ENCODE measurements at places on chromosomes 11 and 22.

- DNase-seq = no peak
These were observed 522 bp upstream of the SEPTIN5 start for GRCh38 chr22:19713650-19714311.

DNA sequence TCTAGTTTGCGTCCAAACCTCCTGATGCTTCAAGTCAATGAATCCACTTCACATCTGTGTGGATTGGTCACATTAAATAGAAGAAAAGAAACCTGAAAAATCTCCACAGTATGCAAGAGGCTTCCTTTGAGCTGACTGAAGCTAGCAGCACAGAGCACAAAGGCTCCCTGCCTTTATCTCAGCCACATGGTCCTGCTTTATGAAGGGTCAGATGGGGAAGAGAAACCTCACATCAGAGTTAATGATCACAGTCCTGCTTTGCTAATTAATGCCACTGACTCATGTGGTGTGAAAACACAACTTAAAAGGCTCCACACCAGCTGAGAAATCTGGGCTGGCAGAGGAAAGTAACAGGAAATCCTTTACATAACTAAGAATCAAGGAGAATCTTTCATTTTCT is 1291.0 kb downstream of the LRRC4C start:
- no peak for DNase-seq

DNA sequence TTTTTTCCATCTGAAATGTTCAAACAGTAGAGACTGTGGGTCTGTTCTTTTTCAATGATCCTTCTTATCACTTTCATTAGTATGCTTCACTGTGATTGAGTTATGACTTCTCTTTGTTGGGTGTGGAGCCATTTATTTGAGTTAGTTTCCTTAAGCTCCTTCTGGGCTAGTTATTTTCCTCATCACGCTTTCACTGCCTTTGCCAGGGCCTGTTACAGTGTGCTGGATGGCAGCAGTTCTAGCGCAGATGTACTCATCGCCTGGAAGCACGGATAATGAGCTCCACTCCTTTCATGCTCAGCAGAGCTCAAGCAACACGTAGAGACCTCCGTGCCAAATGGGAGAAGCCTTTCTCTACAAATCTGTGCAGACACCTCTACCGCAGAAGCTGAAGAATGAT is 7.0 kb upstream of the ARHGAP42 start:
- no peak for DNase-seq

- no peak for DNase-seq
These were observed 383.3 kb downstream of the SHANK2 start for GRCh38 chr11:70869054-70869453.

DNA sequence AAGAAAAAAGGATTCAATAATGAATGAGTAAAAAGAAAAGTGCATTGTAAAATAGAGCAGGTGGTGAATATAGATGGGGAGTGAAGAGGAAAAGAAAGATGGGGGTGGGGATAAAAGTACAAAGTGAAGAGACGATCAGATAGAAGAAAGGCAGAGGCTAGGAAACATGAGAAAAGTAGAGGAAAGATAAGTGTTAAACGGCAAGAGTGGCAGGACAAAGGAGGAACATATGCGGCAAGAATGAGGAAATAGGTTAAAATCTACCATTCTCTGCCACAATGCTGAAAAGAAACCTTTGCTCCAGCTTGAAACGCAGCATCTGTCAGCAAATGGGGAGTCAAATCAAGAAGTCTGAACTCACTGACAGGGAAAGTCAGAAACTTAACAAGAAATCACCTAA is 6.8 kb downstream of the FUT4 start:
- DNase-seq = no peak

- no peak for DNase-seq
These were observed 598.6 kb downstream of the DLG2 start for GRCh38 chr11:85028329-85029101.

- DNase-seq = no peak
These were observed 21.3 kb downstream of the LAYN start for GRCh38 chr11:111561791-111562325.

- DNase-seq = no peak
These were observed 5.0 kb upstream of the RASL10A start for GRCh38 chr22:29320546-29320945.

DNA sequence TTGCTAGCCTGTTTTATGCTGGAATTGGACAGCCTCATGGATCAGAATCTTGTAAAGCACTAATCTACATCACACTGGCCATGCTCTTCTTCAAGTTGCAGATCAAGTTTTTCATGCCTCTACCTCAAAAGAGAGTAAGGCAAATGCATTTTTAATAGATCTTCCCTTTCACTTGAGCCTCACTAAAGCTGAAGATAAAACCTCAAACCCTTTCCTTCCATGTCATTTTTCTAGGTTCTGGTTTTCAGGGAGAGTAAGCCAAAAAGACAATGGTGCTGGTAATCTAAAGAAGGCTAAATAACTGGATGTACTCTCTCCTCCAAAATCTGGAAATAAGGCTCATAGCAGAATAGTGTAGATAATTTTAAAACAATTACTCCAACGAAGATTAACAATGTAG is 28.3 kb downstream of the POU2AF1 start:
- no peak for DNase-seq

DNA sequence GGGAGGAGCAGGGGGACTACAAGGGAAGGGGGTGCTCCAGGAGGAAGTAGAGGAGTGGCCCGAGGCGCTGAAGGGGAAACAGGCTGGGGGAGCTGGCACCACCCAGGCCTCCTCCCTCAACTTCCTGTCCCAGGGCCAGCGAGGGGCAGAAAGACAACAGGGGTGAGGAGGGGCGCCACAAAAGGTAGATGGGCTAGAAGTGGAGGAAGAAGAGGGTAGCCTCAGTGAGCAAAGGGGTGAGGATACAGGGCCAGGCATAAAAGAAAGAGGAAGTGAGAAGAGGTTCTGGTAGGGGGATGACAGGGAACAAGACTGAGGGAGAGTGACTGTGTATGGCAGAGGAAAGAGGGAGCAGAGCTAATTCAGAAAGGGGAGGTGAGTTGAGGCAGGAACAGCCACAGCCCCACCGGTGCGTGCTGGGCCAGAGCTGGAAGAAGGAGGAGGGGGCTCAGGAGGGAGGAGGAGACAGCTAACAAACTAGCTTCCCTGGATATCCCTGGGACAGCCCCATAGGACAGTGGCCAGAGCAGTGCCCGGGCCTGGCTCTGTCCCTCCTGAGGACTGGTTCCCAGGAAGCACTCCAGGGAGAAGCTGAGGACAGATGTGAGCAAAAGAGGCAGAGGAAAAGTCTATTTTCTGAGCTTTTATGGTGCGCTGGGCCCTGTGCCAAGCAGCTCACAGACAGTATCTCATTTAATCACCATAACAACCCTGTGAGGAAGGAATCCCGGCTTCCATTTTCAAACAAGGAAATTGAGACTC is 8.5 kb downstream of the DCHS1 start:
- DNase-seq = no peak

- DNase-seq = no peak
These were observed 728 bp downstream of the TBC1D22A start for GRCh38 chr22:46763051-46763705.

- no peak for DNase-seq
These were observed 40.8 kb downstream of the MYO18B start for GRCh38 chr22:25782831-25783230.

GRCh38 chr11:123454060-123454651 is 24.1 kb downstream of the GRAMD1B start:
- no peak for DNase-seq

GRCh38 chr22:50270666-50271394 is 650 bp upstream of the MAPK11 start:
- DNase-seq = peak; percentile 51

DNA sequence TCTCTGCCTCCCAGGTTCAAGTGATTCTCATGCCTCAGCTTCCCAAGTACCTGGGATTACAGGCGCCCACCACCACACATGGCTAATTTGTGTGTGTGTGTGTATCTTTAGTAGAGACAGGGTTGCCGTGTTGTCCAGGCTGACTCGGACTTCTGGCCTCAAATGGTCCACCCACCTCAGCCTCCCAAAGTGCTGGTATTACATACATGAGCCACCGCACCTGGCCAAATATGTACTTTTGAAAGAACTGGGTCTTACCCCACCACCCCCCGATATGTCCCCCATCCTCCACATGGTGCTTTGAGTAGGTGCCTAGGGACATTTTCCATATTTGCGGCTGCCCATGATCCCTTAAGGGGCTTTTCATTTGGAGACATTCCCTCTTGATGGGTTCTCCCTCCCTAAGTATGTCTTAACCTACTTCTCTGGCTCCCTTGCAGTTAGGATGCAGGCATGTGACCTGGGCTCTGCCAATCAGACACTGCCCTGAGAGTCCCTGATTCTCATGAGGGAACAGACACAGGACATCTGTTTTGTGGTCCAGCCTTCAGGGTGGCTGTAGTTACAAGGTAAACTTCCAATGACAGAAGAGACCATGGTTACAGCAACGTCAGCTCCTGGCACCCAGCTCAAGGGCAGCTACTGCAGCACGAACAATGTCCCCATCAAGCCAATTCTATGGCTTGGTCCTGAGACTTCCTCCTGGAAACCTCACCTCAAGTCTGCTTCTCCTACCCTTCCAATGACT is 48.4 kb downstream of the CHST1 start:
- DNase-seq = no peak

DNA sequence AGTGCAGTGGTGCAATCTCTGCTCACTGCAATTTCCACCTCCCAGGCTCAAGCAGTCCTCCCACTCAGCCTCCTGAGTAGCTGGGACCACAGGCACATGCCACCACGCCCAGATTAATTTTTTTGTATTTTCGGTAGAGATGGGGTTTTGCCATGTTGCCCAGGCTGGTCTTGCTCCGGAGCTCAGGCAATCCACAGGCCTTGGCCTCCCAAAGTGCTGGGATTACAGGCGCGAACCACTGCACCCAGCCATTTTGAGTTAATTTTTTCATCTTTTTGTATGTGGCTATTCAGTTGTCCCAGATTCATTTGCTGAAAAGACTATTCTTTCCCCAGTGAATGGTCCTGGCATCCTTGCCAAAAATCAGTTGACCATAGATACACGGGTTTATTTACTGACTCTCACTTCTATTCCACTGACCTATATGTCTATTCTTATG is 63.6 kb downstream of the MAPK1 start:
- no peak for DNase-seq

DNA sequence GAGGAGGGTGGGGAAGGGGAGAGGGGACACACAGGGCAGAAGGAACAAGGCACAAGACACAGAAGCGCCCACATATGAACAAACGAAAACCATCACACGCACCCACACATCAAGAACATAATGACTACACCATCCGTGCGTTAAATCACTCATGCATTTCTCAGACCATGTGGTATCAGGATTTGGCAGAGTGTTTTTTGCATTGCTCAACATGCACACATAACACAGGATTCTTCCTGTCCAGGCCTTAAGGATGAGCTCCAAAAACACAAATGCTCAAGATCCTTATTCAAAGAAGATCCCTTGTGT is 309.5 kb downstream of the CADM1 start:
- no peak for DNase-seq

DNA sequence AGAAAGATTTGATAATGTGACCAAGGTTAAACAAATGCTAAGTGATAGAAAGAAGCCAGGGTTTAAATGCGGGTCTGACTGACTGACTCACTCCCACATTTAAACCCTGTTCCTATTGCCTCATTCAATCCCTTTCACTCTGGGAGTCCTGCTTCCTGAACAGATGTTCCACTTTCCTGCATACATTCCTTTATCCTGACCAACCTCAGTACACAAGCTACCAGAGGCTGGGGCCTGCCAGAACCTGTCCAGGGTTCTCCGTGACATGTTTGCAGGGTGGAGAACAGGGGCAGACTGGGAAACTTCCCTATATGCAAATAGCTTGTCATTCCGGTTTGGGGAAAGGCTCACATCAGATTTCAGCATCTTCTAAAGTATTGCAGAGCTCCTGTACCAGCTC is 3.0 kb upstream of the ANKK1 start:
- no peak for DNase-seq

GRCh38 chr11:115996808-115997188 is 492.6 kb upstream of the CADM1 start:
- no peak for DNase-seq

GRCh38 chr11:87063982-87064381 is 26.2 kb downstream of the TMEM135 start:
- DNase-seq = no peak

DNA sequence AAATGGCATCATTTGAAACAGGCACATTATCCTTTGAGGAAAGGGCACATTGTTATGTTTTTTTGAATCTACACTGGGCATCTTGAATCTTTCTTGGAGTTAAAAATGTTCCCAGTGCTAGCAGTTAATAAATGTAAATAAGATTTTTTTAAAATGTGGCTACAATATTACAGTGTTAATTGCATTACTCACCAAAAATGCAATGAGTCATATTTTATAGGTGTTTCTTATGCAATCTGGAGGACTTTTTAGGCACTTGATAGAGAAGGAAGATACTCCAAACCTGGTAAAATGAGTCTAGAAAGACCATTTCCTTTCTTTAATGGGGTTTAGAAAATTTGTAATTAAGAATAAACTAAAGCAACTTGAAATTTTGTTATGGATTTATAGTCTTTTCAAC is 238.0 kb downstream of the METTL15 start:
- DNase-seq = no peak

GRCh38 chr11:73321604-73322381 is 13.7 kb downstream of the ARHGEF17 start:
- no peak for DNase-seq

- DNase-seq = no peak
These were observed 93.2 kb downstream of the NAV2 start for GRCh38 chr11:19805827-19806226.

GRCh38 chr11:26229257-26229656 is 102.7 kb upstream of the ANO3 start:
- DNase-seq = no peak

GRCh38 chr22:29701155-29701999 is 18.4 kb upstream of the CABP7 start:
- DNase-seq = no peak

- DNase-seq = no peak
These were observed 38.2 kb upstream of the ABTB2 start for GRCh38 chr11:34395916-34396550.

GRCh38 chr11:788953-789940 is 643 bp downstream of the CEND1 start:
- DNase-seq = no peak

DNA sequence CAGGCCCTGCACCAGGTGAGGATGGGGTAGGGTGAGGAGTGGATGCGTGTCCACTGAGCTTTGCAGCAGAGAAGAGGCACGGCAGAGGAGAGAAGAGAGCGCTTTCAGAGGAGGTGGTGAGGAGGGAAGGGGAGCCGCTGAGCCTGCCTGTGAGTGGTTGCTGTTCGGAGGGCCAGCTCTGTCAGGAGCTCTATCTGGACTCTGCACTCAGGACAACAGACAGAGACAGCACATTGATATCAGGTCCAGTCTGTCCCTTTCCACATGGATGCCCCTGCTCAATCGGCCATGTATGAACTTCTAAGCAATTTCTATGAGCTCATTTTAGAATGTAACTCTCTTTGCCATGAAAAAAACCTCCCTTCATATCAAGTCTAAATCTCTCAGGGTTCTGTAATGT is 158.6 kb downstream of the KIRREL3 start:
- no peak for DNase-seq

DNA sequence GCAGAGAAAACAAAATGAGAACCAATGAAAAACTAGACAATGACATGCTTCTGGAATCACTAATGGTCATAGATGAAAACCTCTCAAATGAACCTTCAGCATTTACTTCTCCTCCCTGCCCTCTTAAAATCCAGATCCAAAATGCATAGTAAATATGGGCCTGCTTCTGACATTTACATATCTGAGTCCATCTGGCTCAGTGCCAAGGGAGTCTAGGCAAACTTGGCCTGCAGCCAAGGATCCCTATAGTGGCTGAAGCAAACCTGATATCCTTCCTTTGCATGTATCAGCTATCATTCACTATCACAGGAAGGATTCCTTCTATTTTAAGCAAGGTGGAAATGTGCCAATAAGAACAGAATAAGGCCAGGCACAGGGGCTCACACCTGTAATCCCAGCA is 104.8 kb downstream of the C11orf58 start:
- DNase-seq = no peak

- peak; percentile 21 for DNase-seq
These were observed at the start of gene RIC3 for GRCh38 chr11:8168485-8169257. RIC3 (minus strand) TSS chr11:8169025; CDS start chr11:8168989, 36 bp downstream.

All from stimulated activated CD4-positive, alpha-beta T cell treated with anti-CD3 and anti-CD28 coated beads, Interleukin-15, amount 100 ng/mL, for 1 hour (primary cell).